ENCODE measurements at places on chromosomes 11 and 22.

- no peak for DNase-seq
Observed at GRCh38 chr11:32172041-32172847, 81.4 kb downstream of the RCN1 start.

GRCh38 chr22:21791635-21792625, 56.3 kb upstream of the YPEL1 start:
- no peak for DNase-seq

- DNase-seq, result peak; percentile 96
Observed at GRCh38 chr11:126416542-126417090, 61.1 kb downstream of the ST3GAL4 start.

GRCh38 chr22:33539902-33540751, 380.1 kb downstream of the LARGE1 start:
- DNase-seq, result peak; percentile 58

- peak; percentile 79 for DNase-seq
Observed at GRCh38 chr11:14644226-14645014, 816 bp downstream of the PDE3B start.

DNA sequence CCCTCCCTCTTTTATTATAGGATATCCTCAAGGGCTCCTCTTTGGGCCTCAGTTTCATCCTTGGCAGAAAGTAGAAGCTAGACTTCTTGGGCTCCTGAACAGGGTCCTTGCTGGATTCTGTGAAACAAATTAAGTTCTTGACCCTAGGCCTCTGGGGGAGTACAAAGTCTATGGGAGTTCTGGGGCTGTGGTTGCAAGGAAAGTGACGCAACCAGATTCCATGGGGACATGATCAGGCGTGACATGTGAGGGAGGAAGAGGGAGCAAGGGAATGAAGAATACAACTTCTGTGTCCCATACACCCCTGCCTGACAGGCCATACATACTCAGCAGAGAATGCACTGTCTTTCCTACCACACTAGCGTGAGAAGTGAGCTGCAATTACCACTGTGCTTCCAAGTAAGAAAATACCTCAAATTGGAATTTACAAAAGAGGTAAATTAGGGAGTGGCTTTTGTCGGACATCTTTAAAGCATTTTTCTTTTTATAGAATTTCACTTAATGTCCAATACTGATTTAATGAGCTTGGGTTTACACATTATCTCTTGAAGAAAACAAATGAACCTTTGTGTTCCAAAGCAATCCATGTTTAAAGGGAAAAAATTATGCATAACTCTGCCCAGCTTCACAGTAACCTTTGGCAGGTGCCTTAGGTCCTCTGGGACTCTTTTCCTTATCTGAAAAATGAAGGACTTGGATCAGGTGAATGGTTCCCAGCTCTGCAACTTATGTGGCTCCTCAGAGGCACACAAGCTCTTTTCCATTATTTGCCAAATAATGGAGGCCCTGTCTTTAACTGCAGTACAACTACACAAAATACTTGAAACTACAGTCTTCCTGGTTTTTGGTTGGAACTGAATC, 38.9 kb downstream of the LIMK2 start:
- DNase-seq, result no peak

GRCh38 chr22:40190501-40190900, 12.8 kb downstream of the TNRC6B start:
- DNase-seq, result no peak

DNA sequence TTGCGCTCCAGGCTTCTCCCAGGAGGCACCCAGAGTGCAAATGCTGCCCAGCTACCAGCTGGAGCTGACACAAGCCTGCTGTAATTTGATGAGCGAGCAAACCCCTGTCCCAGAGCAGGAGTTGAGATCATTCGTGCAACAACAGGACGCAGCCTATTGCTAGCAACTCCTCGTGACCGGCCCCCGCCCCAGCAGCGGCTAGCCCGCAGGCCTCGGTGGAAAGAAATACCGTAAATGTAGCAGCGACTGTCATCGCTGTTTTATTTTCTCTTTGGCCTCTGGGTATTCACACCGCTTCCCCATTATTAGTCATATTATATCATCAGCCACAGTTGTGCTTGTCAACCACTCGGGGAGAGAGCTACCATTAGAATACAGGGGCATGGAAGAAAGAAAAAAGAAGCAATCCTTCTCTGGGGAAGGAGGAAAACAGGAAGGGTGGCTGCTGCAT, 59.2 kb upstream of the ATXN10 start:
- peak; percentile 79 for DNase-seq

Data from kidney (tissue), 22 donors.